ENCODE measurements at places on chromosomes 7 and 10.

DNA sequence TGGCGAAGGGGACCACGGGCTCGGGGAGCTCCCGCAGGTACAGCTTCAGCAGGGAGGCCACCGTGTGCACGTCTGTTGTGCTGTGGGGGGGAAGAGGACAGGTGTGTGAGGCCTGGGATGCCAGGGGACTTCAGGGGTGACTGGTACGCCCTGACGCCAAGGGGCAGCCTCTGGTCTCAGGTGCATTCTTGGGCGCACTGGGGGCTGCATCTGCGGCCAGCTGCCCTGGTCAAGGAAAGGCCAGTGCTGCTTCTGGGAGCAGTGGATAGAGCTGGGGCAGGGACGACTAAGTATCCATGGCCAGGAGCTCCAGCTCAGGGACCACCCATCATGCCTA, 148.5 kb downstream of the MAPK8 start:
- no peak for DNase-seq

DNA sequence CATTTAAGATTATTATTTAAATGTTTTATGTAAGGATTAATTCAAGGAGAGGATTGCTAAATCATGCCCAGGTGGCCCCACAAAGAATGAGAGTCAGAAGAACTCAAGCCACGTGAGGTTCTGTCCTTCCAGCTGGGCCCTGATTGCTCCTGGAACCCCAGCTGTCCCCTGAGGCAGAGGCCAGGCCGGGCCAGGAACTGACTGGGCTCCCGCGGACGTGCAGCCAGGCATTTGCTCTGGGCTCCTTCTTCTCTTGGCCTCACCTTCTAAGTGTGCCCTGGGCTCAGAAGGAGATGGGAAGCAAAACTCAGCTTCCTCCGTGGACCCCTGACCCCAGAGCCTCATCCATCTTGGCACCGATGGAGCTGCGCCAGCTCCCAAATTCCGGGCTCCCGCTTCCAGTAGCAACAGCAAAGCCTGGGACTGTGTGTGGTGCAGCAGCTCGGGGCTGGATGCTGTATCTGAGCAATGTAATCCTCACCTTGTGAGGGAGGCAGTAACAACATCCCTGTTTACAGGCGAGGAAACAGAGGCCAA, 250.6 kb upstream of the PPP2R2D start:
- no peak for DNase-seq

DNA sequence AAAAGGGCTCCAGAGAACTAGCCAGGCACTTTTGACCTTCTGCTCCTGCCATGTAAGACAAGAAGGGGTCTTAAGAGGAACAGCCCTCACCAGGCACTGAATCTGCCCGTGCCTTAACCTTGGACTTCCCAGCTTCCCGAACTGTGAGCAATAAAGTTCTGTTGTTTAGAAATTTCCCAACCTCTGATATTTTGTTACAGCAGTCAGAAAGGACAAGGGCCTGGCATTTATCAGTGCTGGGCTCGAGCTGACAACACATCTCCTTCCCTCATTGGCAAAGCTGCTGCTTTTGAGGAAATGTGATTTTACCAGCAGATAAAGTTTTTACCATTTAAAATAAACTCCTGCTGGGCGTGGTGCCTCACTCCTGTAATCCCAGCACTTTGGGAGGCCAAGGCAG, 103.5 kb downstream of the GPR26 start:
- DNase-seq, result no peak

- DNase-seq, result no peak
Observed at GRCh38 chr7:69898189-69898588, 299.9 kb downstream of the AUTS2 start.

- no peak for DNase-seq
Observed at GRCh38 chr7:15543256-15543655, 18.6 kb downstream of the AGMO start.

GRCh38 chr7:5758753-5759335, 22.6 kb downstream of the RNF216 start:
- DNase-seq, result no peak

GRCh38 chr10:108582888-108583287, 1340.4 kb downstream of the XPNPEP1 start:
- DNase-seq, result no peak

GRCh38 chr7:95871075-95871848, 98.9 kb downstream of the DYNC1I1 start:
- DNase-seq, result peak; percentile 59

DNA sequence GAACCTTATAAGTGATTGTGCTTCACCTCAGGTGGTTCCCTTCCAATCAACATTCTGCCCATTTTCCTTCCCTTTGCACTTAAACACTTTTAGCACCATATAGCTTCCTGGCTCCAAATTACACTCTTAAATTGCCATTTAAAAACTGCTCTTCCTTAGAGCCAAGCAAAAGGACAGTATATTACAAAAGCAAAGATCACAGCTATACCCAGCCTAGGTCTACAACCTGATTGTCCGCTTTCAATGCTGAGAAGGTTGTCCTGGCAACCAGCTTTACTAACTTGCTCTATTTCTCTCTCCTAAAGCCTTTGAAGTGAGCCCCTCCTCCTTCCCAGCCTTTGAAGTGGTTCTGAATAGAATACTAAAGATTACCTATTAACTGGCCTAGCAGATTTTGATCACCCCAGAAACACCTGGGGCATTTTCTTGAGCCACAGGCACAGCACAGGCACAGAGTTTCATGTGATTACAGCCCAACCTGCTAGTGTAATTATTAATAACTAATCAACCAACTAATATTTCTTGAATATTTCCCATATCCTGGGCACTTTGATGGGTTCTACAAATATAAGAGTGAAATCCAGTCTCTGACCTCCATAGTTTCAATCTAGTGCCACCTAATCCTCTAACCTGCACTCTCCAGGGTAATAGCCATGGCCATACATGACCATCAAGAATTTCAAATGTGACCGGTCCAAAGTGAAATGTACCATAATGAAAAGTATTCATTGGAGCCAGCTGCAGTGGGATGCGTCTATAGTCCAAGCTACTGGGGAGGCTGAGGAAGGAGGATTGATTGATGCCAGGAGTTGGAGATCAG, 63.6 kb upstream of the TRIM24 start:
- DNase-seq, result no peak

- DNase-seq, result peak; percentile 86
Observed at GRCh38 chr7:21028186-21028585, 241.5 kb upstream of the SP8 start.

GRCh38 chr7:3393862-3394261, 92.8 kb downstream of the SDK1 start:
- no peak for DNase-seq

DNA sequence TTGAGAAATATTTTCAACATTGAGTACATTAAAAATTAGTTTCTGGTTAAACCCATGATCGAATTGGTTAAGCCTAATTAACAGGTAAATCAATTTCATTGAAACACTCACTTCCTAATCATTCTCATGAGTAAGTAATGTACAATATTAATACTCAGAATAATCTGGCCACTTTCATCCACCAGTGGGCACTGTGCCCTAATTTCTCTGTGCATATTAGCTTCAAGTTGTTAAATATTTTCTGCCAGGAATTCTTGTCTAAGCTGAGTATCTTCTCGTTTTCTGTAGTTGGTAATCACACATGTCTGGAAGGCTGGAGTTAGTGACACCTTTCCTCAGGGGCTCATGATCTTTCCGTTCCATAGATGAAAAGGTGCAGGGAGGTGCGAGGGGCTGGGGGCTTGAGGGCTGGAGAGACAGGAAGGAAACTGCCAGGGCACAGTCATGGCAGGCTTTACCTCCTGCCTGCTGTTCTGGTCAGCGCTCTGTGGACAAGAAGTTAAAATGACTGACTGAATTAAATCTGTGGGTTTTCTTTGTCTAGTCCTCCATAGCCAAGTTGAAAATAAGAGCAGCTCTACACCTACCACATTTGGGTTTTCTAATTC, 71.9 kb downstream of the WIPF3 start:
- peak; percentile 11 for DNase-seq

DNA sequence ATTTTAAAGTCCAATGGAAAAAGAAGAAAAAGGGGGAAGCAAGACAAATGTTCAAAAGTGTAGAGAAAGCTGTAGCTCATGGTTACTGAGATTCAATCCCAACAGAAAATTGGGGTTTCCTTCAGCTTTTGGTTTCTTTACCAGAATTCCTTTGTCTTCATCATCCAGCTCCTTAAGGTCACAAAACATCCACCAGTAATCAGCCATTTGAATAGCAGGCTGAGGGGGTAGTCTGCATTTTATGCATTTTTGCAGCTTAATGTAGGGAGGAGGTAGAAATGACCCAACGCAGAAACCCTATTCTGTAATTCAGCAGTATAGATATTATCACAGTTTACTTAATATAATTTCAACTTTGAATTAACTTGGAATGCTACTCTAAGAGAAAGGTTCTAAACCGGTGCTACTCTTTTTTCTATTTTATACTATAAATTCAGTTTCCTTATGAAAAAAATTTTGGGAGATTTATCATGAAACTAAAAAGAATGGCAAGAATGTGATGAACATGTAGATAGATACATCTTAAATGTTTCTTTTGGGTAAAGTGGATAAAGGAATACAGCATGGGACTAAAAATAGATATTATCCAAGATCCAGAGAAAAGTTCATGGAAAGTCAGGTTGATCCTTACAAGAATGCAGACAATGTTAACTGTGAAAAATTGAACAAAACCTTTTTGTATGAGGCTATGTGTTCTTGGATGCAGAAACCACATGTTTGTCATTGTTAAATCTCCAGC, 596.9 kb downstream of the PHTF2 start:
- no peak for DNase-seq

DNA sequence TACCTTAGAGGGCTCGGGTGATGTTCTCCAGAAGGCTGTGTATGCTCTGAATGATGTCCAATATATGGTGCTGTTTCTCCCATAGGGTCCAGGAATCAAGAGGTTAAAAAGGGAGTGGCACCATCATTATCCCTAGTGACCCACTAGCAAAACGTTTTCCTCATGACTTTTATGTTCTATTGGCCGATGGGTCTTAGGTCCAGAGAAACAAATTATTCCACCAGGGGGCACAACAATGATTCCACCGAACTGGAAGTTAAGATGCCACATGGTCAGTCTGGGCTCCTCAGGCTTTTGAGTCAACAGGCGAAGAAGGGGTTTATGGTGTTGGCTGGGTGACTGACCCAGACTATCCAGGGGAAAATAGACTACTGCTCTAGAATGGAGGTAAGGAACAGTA, 256.1 kb downstream of the COBL start:
- peak; percentile 3 for DNase-seq

GRCh38 chr7:16129431-16130110, 291.8 kb downstream of the CRPPA start:
- peak; percentile 4 for DNase-seq

- DNase-seq, result no peak
Observed at GRCh38 chr10:91682912-91683311, 50.0 kb upstream of the PPP1R3C start.

- no peak for DNase-seq
Observed at GRCh38 chr7:13047061-13047460, 359.6 kb downstream of the ARL4A start.
